ENCODE measurements at places on chromosomes 4 and X. TPM values are rescaled to one million over a fixed set of nuclear protein-coding genes. Genes with fewer than 3 reads are reported as not detected.
A peak's percentile ranks its signal among the peaks of the same experiment; 100 is the strongest.

RNF150 gene
- total RNA-seq, result 5.0 TPM

PDHA2 gene
- not detected for total RNA-seq

ZNF732 gene
- 0.80 TPM for total RNA-seq

XAGE1B gene
- total RNA-seq, result not detected

TCEANC gene
- total RNA-seq, result 3.9 TPM

GRIA2 gene
- total RNA-seq, result not detected

TRIM60 gene
- not detected for total RNA-seq

NOP14 gene
- total RNA-seq, result 42.8 TPM

PPP2R2C gene
- 0.17 TPM for total RNA-seq

MAPK10 gene
- total RNA-seq, result 6.6 TPM

RS1 gene
- not detected for total RNA-seq

STPG2 gene
- total RNA-seq, result 0.28 TPM

ADH7 gene
- total RNA-seq, result not detected

CT47B1 gene
- not detected for total RNA-seq

SRD5A3 gene
- total RNA-seq, result 12.5 TPM

GRCh38 chr4:111231281-111231680, 608.4 kb upstream of the PITX2 start:
- DNase-seq, result no peak

DNA sequence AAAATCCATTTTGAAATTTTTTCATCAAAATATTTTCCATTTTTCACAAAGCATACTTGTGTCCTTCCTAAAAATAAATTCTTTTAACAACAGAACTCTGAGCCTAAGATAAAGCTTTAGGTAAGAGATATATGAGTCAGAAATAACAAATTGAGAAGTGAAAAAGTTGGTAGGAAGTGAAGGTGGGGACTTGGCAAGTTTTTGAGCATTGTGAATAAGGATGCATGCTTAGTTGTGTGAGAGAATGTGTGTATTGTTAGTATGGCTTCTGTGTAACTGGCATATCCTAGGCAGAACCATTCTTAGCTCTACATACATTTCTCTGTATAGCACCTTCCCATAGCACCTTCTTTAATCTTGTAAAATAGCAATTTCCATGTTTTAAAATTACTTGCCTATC, 6.8 kb downstream of the ASB5 start:
- no peak for DNase-seq

- DNase-seq, result no peak
Measured at GRCh38 chr4:29536745-29537144, 1183.4 kb upstream of the PCDH7 start.

- DNase-seq, result no peak
Measured at GRCh38 chrX:47156611-47157520, 11.8 kb downstream of the RBM10 start.

DNA sequence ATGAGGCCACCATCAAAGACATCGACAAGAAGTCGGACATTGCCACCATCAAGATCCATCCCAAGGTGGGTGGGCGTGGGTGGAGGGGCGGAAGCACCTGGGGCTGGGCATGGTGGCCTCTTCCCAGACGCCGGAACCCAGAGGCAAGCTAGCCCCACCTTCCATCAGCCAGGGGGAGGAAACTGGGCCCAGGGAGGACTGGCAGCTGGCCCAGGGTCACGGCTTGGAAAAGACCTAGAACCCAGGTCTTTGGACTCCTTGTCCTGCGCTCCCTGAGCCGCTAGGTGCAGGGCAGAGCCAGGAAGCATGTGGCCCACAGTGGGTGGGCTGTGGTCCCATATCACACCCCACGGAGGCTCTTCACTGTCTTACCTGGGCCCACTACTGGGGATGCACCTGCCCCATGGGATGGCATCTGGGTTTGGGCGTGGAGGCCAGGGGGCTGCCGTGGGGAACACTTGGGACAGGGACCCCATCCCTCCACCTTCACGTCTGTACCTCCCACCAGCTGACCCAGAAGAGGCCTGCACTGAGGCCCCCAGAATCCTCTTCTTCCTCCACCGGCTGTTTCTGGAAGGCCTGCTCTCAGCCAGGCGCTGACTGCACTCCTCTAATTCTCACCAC, 17.3 kb downstream of the HTRA3 start:
- DNase-seq, result no peak

- no peak for DNase-seq
Measured at GRCh38 chrX:119617517-119618164, 11.4 kb upstream of the NKRF start.

GRCh38 chr4:151859641-151860040, 98.8 kb upstream of the GATB start:
- no peak for DNase-seq

GRCh38 chr4:22741744-22742143, 49.0 kb downstream of the GBA3 start:
- DNase-seq, result no peak

DNA sequence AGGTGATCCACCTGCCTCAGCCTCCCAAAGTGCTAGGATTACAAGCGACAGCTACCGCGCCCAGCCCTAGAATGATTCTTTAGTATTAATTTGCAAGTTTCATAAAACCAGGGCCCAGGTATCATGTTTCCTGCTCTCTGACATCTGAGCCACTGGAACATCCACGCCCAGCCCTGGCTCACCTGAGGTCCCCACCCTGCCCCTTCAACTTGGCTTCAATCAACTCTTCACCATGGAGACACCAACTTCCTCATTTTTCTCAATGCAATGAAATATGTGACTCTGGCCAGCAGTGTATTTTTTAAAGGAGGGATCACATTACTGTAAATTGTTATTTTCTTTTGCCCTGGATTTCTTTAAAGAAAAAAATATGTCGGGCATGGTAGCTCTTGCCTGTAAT, 3.9 kb downstream of the PRSS12 start:
- peak; percentile 39 for DNase-seq

DNA sequence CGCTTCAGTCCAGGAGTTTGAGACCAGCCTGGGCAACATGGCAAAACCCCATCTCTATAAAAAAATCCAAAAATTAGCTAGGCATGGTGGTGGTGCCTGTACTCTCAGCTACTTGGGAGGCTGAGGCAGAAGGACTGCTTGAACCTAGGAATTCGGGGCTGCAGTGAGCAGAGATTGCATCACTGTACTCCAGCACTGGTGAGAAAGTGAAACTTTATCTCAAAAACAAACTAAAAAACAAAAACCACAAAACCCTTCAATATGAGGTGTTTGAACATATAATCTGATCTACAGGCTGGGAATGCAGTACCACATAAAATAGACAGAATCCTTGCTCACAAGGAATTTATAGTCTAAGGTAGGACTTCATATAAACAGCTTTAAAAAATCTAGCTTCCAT, 103.9 kb downstream of the PDS5A start:
- no peak for DNase-seq

DNA sequence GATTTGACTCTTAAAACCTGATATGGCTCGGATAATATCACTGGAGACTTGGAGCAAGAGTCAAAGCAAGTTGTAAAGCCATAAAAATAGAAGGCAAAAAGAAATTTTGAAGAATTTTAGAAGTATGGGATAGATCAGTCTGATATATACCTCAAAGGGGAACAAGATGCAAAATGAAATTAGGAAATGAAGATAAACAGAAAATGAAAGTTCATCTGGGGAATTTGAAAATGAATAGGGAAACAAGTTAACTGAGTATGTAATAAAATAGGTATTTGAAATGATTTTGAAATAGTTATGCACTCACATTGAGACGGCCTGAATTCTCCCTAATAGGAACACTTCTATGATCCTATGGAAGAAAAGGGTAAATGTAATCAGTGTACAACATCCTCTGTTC, 5.7 kb downstream of the CYP2U1 start:
- no peak for DNase-seq

DNA sequence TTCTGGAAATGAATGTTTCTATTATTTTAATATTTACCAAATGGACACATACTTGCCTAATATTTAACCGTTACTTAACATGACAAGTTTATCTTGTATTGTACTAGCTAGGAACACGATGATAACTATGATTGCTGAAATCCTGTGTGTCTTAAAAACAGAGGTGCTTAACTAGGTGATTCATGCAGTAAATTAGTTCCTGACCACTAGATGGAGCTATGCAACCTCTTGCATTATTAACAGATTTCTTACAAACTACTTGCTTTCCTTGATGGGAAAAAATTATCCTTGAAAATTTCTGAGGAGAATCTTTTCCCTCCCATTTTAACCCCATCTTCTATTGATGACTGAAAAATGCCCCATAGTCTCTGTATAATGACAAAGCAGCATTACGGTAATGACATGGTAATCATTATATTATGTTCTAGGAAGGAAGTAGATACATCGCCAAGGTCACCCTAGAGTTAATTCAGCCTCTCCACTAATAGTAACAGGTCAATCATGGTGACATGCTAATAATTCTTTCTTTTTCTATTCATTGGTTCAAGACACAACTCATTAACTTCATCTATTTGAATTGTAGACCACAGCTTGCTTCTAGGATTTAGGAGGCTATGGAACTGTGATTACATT, 844.2 kb downstream of the RAPGEF2 start:
- DNase-seq, result peak; percentile 62

- no peak for DNase-seq
Measured at GRCh38 chr4:64857815-64858214, 448.6 kb upstream of the TECRL start.

DNA sequence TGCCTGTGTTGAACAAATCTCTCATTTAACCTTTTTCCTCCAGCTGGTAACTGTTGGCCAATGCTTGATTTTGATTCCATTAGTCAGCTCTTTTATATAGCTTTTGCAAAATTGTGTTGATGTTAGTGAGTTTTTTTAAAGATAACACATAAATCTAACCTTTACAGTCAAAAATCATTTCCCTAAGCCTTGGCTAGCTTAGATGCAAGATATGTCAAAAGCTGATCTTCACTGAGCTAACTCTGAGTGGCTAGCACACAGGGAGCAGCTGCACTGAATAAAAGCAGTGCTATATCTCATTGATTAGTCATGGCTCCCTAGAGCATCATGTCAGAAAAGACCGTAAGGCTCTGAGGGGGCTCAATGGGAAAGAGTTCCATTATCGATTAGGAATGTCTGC, 78.7 kb downstream of the PPARGC1A start:
- no peak for DNase-seq

- no peak for DNase-seq
Measured at GRCh38 chr4:1019320-1019719, 7.9 kb downstream of the FGFRL1 start.

GRCh38 chr4:25454476-25454875, 77.4 kb downstream of the ANAPC4 start:
- no peak for DNase-seq

DNA sequence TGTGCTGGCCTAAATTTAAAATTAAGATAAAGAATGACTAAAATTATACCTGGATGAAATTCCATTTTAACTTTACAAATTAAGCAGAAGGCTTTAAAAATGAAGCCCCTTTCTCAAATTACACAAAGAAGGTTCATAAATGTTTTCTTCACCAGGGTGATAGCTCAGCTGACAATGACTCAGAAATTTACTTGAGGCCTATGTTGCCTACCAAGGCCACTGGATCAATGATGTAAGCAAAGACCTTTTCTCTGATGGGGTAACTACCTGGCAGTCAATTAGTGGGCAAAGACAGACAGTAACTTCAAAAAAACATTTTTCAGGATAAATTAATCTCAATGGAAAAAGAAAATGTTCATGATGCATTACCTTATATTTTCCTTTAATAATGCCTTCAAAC, 23.9 kb upstream of the GPR34 start:
- DNase-seq, result no peak

DNA sequence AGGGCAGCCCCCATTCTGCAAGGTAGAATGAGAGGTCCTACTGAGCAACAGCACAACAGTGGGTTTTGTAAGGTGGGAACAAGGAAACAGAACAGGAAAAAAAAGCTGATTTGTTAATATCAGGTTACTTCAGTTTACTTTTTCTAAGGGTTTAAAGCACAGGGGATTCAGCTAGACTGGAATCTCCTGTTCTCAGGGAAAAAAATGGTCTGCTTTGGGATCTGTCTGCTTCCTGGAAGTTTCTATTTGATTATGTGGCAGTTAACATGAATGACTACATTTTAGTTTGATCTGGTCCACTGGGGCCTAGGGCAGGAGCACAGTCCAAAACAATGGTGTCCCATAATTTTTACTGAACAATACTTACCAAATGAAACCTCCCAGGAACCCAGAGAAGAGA, 104.6 kb downstream of the FBXW7 start:
- DNase-seq, result no peak

DNA sequence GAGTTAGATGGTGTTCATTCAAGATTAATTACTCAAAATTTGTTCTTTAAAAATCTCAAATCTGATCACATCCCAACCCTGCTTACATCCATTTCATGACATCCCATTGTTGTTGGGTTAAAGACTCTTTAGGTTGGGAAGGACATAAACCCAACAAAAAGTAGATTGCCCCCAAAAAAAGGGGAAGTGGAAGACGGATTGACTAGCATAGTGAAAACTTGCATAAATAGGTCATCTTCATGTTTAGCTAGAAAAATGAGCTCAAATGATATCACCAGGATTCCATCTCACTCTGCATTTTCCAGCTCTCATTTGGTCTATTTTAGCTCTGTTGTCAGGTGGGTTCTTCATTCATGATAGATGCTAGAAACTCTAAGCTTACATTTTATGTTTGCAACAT, 18.5 kb upstream of the TET2 start:
- no peak for DNase-seq

GRCh38 chr4:6992728-6993677, 50.2 kb upstream of the TADA2B start:
- DNase-seq, result peak; percentile 68

GRCh38 chrX:40167233-40167849, 69.6 kb upstream of the BCOR start:
- DNase-seq, result no peak

GRCh38 chr4:165288639-165289422, 38.6 kb upstream of the MSMO1 start:
- DNase-seq, result peak; percentile 69

GRCh38 chrX:129695535-129695934, 40.8 kb upstream of the APLN start:
- no peak for DNase-seq

GRCh38 chrX:12987900-12988594, 13.1 kb downstream of the TMSB4X start:
- no peak for DNase-seq

- peak; percentile 17 for DNase-seq
Measured at GRCh38 chr4:101600287-101600686, 190.2 kb upstream of the BANK1 start.

GRCh38 chr4:77084019-77084639, 8.3 kb upstream of the CCNI start:
- no peak for DNase-seq

DNA sequence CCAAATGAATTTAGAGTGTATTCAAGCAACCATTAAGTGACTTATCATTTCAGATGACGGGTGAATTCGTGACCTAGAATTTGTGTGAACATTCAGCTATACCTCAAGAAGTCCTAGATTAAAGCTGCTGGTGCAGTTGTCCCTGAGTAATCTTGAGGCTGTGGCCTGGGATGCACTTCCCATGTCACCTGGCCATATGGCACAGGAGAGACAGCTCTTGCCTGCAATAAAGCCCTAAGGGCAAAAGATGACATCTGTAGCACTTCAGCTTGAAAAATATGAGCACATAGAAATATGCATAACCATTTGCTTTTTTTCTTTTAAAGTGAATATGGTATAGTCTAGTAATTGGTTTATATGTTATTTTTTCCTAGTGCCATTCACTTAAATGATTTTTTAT, 125.8 kb downstream of the FHDC1 start:
- no peak for DNase-seq

All from mammary epithelial cell (primary cell).